ENCODE measurements at places on chromosomes 16 and 17. TPM values are rescaled to one million over a fixed set of nuclear protein-coding genes. Genes with fewer than 3 reads are reported as not detected.

DNA sequence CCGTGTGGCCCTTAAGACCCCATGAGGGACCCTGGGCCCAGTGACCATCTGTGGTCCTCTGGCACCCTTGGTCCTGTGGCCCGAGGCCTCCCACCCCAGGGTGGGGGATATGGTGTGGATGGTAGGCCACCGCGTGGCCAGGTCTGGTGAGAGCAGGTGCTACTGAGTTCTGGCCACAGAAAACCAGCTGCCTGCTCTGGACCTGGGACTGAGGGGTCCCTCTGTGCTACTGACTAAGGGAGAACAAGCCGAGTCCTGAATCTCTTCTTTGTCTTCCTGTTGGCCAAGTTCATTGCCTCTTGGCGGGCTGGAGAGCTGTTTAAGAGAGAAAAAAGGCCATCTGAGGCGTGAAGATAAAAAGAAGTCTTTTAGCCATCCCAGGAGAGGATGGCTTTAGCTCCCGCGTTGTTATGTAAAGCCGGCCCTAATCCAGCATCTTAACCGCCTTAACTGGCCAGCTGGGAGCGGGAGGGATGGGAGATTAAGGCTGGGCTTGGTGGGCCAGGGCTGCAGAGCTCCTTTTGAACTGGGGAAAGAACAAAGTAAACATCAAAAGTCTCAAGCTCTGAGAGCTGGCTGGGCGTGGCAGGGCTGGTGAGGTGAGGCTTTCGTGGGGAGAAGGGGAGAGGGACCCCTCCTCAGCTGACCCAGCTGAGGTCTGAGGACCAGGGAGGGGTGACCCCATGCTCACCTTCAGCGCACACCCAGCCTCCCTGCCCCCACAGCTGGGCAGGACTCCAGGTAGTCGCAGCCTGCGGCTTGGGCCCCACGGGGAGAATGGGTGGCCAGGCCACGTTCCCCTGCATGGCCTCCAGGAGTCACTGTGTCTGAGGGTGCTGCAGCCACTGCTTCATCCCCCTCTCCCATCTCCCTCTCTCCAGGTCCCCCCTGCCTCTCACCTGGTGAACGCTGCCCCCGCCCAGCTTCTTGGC is 62.4 kb downstream of the NKD1 start:
- no peak for DNase-seq

DNA sequence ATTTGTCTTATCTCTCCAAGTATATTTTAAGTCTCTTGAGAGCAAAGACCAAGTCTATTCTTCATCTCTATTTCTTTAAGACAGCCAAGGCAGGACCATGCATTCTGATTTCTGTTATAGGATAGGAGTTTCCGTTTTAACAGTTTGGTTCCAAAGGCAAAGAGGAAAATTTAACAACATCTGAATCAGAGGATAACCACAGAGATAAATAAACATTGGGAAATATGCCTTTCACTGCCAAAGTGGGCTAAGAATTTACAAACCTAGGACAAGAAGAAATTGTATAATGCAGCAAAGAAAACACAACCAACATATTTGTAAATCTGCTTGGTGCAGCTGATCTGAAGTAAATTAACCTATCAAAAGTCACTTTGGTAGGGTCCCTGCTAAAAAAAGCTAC is 37.7 kb downstream of the USP32 start:
- no peak for DNase-seq

- no peak for DNase-seq
These were observed 2.1 kb downstream of the CPPED1 start for GRCh38 chr16:12801511-12802042.

BRIP1 gene
- 2.2 TPM for polyA plus RNA-seq

DNA sequence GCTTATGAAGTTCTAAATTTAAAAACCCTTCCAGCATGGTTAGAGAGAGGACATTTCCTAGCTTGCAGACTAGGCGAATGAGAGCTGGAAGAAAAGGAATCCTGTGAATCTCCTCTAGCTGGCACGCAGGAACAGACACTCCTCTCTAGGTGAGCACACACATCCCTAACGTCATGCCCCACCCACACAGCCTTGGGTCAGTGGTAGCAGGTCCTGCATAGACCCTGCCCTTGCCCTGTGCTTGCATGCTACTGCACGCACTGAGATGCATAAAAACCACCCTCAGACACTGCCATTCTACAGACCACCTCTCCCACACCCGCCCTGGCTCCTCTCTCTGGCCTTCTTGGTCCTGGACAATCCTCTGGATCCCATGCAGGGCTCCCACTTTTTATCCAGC is 23.5 kb downstream of the CES1 start:
- no peak for DNase-seq

GRCh38 chr16:71315269-71315668 is 26.1 kb upstream of the CMTR2 start:
- no peak for DNase-seq

ACSM2A gene
- polyA plus RNA-seq, result not detected

LPO gene
- 0.02 TPM for polyA plus RNA-seq

DNA sequence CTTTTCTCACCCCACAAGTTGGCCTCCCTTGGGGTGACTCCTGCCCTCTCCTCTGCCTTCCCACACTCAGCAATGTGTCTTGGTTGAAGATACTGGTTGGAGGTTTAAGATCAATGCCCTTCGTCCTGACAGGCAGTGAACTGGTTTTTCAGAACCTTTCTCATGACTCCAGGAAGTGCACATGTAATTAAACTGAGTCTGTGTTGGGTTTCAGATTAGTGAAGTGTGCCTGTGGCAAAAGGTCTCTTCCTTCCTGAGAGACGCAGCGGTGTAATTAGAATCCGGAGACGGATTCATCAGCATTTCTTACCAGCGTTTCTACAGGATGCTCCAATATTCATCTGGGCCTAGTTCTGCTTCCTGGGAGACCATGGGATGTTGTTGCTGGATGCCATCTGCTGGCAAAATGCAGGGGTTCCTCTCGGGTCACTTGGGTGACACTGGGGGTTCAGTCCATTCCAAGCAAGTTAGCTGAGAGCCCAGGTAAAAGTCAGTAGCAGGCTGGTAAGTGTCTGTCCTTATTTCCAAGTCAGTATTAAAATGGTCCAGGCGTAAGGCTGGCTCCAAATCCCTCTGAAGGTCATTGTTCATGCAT is 233.3 kb downstream of the XYLT1 start:
- DNase-seq, result no peak

NUPR1 gene
- polyA plus RNA-seq, result 1.1 TPM

GRCh38 chr17:74280093-74280513 is 6.1 kb downstream of the DNAI2 start:
- no peak for DNase-seq
